ENCODE measurements at places on chromosomes 13 and 19.

- DNase-seq: no peak
Observed at GRCh38 chr19:38420935-38421334, 5.1 kb downstream of the RASGRP4 start.

DNA sequence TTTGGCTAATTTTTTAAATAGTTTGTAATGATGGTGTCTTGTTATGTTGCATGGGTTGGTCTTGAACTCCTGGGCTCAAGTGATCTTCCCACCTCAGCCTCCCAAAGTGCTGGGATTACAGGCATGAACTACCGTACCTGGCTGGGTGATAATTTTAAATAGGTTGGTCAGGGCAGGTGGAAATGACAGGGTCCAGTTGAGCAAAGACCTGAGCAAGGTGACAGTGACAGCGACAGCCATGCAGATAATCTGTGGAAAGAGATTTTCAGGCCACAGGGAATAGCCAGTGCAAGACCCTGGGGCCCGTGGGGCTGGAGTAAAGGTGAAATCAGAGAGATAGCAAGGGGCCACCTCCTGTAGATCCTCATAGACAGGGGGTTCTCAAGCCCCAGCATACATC, 3.5 kb downstream of the SPACA6 start:
- no peak for DNase-seq

- no peak for DNase-seq
Observed at GRCh38 chr13:44694842-44695241, 118.7 kb upstream of the TSC22D1 start.

- no peak for DNase-seq
Observed at GRCh38 chr13:33547035-33547434, 261.5 kb upstream of the STARD13 start.

DNA sequence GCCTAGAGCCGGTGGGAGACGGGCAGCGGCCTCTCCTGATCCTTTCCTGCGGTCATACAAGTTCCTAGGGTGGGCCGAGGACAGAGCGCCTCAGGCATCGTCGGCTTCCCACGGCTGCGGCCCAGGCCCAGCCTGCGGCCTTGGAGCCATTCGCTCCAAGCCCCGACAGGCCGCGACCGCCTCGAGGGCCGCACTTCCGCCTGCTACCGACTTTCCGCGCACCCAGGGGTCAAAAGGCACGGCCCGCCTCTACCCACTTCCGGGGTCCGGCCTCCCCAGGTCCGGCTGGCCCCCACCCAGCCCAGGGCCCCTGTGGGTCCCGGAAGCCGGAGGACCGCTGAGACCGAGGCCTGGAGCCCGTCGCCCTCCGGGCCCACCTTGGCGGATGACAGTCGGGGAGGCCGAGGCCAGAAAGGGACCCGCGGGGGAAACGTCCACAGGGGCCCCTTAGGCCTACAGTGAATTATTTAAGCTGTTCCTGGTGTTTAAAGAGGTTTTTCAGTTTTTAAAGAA, 16.2 kb downstream of the ZIC2 start:
- no peak for DNase-seq

DNA sequence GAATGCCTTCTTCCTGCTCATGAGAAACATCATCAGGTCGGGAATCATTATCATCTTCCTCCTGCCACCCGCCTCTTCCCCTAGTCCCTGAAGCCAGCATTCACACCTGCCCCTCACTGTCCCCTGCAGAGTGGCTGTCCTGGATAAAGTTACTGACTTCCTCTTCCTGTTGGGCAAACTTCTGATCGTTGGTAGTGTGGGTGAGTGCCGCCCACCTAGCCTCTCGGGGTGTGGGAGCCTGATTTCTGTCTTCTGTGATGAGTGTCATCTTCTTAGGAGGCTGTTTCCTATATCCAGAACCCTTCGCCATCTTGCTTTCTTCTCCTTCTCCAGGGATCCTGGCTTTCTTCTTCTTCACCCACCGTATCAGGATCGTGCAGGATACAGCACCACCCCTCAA, 12.5 kb downstream of the SLC44A2 start:
- no peak for DNase-seq

GRCh38 chr13:28717170-28717569, 1.6 kb downstream of the SLC46A3 start:
- DNase-seq: no peak

DNA sequence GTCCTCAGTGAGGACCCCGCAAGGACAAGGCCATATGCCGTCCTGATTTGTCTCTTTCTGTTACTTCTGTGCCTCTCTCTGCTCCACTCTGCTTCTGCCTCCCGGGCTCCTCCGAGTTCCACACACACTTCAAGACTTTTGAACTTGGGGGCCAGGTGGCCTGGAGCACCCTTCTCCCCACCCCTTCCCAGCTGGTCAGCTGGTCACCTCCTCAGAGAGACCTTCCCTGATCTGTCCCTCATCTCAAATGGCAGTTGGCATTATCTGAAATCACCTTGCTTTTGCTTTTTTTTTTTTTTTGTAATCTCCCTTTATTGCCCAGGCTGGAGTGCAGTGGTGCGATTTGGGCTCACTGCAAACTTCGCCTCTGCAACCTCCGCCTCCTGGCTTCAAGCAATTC, 2.2 kb upstream of the S1PR5 start:
- DNase-seq: no peak

DNA sequence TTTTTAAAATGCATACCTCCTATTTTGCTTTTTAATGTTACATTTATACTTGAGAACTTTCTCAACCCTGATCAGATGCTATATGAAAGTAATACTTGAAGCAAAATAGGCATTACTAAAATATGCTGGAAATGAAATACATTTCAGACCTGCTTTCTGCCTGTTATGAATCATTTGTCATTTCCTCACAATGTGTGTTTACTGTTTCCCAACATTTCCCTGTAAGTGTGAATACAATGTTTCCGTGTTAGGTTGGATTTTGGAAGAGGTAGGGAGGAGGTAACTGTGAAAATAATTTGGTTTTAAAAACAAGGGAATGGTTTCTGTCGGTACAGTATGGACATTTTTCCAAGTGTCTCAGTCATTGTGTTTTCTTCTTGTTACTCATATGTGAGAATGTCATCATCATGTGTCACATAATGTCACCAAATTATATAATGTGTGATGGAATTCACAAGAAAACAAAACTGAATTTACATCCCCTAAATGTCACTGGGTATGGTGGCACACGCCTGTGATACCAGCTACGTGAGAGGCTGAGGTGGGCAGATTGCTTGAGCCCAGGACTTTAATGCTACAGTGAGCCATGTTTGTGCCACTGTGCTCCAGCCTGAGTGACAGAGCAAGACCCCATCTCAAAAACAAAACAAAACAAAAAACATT, 43.0 kb downstream of the ZAR1L start:
- DNase-seq: no peak

DNA sequence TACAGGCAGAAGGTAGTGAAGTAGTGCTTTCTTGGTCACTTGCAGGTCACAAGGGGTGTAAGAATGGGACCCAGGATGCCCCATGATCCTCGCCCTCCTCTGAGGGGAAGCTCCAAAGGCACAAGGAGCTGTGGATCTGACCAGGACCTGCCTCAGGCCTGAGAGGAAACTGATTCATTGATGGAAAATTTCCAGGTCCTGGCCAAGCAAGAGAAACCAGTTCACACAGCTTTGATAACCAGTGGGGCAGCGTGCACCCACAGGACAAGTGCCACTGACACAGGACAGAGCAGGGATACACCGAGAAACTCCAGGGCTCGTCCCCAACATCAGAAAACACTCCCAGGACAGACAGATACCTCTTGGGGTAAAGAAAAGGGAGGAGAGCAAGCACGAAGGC, 177.1 kb downstream of the RBM26 start:
- DNase-seq: no peak

DNA sequence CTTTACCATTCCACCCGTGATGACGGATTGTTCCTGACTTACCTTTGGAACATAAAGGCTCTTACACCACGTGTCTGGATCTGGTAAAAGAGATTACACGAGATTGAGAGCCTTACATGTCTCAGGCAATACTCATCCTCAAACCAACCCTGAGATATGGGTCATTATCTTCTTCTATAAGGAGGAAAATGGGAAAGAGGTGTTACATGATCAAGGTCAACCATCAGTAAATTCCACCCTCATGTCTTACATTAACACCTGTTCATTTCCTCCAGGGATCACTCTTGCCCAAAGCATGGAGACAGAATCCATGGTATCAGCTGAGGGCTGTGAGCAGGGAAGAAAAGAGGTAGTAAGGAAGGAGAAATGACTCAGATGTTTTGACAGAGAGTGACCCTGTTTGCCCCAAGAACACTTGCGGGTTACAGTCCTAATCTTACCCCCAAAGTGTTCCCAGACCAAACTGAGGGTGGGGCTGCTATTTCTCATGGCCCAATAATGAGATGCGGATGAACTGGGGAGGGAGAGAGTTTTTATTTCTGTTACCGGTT, 19.6 kb downstream of the LILRB4 start:
- no peak for DNase-seq

DNA sequence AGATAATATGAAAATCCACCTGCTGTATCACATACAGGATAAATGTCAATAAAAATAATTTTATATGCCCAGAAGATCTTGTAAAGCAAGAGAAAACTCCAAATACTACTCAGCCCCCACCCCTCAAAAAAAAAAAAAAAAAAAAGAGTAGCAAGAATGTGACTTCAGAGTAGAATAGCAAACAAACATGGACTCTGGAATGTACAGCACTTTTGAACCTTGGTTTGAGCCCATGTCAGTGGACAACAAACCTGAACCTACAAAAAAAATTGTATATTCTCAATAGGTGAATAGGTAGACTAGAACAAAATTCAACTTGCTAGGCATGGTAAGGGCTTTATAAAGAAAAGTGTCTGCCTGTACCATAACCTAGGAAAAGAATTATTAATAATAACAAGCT, 428.0 kb downstream of the SLITRK6 start:
- no peak for DNase-seq

GRCh38 chr13:25753976-25754375, 297.8 kb downstream of the SHISA2 start:
- no peak for DNase-seq

GRCh38 chr19:55939206-55939605, 7.1 kb upstream of the NLRP13 start:
- no peak for DNase-seq

GRCh38 chr13:59409211-59409610, 754.5 kb downstream of the DIAPH3 start:
- no peak for DNase-seq

DNA sequence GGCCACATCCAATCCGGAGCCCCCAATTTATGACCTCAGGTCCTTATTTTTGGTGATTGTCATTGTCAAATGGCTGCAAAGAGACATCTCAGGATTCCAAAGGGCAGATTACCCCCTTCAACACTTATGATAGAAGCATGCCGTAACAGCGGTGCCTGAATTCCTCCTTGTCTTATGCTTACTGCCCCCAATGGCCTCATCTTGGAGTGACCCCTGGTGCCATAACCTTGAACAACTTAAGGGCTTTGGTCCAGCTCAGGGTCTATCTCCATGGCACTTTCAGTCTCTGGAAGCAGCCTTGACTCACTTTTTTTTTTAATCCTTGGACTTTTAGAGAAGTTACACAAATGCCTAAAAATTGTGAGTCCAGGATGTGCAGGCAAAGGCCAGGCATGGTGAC, 171.6 kb upstream of the ZNF507 start:
- DNase-seq: no peak

DNA sequence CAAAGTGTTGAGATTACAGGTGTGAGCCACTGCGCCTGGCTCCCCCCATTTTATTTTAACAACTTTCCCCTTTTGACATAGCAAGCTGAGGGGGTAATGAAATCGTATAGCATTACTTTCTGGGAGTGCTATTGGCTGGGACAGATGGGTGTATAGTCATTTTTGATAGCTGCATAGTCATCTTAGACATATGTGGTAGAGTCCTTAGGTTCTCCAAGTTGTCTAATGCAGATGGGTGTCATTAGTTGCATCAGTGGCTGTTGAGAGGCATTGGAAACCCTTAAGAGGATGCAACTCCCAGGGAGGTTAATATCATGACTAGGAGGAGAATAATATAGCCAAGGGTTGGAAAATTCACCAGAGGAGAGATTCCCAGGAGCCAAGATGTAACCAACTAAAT, 28.6 kb upstream of the PNMA8B start:
- no peak for DNase-seq

DNA sequence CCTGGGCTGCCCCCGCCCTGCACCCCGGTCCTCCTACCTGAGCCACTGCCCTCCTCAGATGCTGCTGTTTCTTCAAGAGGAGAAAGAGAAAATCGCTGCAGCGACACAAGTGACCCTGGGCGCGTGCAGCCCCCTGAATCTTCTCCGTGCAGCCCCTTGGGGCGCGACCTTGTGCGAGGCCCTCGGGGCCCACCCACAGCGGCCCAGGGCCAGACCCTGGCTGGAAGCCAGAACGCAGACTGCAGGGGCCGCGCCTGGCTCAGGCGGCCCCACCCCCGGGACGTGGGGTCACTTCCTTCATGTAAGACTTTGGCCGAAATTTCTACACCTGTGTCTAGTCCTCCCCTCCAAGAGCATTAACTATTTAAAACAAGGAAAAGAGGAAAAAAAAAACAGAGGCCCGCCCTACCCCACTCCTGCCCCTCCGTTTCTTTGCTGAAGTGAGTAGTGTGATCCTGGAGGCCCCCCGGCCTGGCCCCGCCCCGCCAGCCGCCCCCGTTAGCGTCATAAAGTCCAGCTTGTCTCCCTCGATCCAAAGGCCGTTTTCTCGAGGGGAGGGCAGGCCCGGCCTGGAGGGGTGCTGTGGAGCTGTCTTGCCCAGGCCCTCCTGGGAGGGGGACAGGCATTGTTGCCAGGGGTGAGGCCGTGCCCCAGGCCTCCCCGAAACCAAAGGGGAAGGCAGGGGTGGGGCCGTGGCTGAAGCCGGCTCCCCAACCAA, 35.3 kb downstream of the BTBD2 start:
- no peak for DNase-seq

- no peak for DNase-seq
Observed at GRCh38 chr13:20684546-20684945, 19.0 kb upstream of the IL17D start.

- DNase-seq: no peak
Observed at GRCh38 chr13:47472516-47472915, 528.6 kb downstream of the SUCLA2 start.

DNA sequence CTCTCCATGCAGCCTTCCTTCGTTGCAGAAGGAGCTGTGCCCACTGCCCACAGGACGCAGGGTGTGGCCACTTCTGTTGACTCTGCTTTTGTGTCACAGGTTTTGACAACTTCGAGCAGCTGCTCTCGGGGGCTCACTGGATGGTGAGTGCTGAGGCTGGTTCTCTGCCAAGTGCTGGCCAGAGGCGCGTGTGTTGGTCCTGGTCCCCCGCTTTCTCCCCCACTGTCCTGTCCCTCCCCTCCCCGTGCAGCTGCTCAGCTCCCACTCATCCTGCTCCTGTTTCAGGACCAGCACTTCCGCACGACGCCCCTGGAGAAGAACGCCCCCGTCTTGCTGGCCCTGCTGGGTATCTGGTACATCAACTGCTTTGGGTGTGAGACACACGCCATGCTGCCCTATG, 10.6 kb upstream of the PDCD2L start:
- DNase-seq: no peak

- DNase-seq: no peak
Observed at GRCh38 chr13:39655041-39655568, 357 bp upstream of the COG6 start.

- DNase-seq: no peak
Observed at GRCh38 chr13:80118506-80118905, 222.4 kb downstream of the SPRY2 start.

- no peak for DNase-seq
Observed at GRCh38 chr13:32316028-32316339, 676 bp downstream of the BRCA2 start.

All from CD4-positive, alpha-beta T cell treated with Interferon alpha-2 for 1 hour (primary cell).